CD4-positive, alpha-beta T cell treated with Interleukin-6 for 4 hours (primary cell): ENCODE measurements at places on chromosomes 2 and 18.

DNA sequence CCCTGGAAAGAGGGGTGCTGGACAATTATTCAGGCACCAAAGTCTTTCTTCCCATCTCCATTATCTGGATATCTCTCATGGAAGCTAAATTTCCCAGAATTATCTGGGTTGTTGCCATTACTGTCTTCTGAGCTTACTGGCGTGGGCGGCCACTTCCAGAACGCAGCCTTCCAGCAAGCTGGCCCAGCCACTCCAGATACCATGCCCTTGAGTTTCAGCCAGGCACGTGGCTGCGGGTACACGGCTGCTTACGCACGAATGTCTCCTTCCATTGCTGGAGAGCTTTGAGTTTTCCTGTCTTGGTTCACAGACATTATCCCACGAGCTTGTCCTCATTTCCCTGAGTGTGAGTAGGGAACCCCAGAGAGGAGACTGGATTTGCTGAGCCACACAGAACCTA lies 32.7 kb downstream of the CELF4 start:
- DNase-seq = no peak

- no peak for DNase-seq
These were observed 14.7 kb downstream of the CNTNAP5 start for GRCh38 chr2:124039762-124040291.

DNA sequence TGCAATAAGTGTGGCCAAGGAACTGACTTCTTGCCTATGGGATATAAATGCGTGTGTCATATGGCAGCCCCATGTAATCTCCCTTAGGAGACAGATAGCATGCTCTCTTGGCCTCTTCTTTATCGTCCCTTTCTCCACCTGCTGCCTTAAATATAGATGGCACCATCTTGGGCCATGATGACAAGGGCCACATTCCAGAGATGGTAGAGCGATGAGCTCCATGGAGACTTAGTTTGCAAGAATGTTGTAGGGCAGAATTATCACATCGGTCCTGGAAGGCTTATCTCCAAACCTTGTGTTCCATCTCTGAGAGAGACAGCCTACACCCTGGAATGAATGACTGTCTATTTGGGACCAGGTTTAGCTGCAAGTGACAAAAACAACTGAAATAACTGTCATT lies 536.7 kb downstream of the TNS1 start:
- no peak for DNase-seq

DNA sequence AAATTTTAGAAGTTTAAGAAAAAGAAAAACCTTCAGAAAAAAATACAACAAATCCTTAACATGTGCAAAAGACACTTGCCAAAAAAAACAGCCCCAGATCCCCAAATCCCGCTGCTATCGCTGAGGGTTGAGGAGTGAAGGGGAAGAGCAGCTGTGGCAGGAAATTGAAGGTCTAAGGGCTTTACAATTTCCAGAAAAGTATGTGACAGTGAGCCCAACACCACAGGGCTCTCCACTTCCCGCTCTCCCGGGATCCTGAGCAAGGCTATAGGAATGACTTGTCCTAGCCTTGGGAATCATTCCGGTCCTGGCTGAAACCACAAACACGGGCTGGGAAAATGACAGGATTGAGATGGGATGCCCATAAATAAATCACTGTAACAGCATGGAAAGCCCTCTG lies 191.4 kb downstream of the TMEM163 start:
- DNase-seq = no peak

DNA sequence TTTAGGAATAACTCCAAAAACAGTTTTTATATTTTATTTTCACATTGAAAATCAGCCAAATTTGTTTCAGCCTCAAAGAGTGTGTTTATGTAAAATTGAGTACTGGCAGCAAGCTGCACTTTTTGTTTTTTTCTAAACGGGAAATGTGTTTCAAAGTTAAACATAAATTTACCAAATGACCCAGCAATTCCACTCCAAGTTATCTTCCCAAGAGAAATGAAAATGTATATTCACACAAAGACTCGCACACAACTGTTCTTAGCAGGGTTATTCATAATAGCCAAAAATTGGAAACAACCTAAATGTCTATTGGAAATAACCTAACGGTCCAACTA lies 9.3 kb downstream of the ALPK2 start:
- no peak for DNase-seq

- peak; percentile 76 for DNase-seq
These were observed 14.9 kb upstream of the ITM2C start for GRCh38 chr2:230849633-230850357.

- no peak for DNase-seq
These were observed 622.5 kb downstream of the RNF144A start for GRCh38 chr2:7539760-7540159.

DNA sequence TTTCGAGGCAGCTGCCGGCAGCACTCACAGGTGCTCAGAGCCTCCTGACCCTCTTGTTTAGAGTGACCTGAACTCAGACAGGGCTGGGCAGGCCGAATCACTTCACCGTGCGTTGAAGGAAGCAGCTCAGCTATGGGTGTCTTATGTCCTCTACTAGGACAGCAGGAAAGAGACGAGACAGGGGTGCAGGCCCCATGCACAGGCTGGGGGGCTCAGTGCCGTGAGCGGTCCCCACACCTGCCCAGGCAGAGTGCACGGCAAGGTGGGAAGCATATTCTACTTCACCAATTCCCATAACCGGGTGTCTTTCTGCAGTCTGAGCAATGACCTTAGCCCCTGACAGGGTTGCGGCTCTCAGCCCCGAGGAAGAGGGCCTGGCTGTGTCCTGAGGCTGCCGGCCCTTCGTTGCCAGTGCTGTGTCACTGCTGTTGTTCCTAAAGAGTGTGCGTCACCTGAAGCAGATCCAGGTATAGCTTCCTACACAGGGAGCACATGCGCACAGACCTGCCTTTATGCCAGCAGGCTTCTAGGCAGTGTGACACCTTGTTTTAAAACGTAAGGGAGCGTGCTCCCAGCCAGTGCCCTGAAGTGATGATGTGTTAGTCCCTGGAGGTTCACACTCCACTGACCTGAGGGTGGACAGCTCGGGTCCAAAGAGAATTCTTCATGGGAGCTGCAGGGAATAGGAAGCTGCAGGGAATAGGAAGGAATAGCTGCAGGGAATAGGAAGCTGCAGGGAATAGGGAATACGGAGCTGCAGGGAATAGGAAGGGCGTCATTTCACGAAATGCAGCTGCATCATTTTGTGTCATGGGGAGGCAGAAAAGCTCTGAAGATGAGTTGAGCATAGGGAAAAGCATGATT lies 207.9 kb upstream of the SALL3 start:
- no peak for DNase-seq

- no peak for DNase-seq
These were observed 92.7 kb downstream of the ALPK2 start for GRCh38 chr18:58536202-58536516.

GRCh38 chr2:191190861-191191552 lies 40.2 kb upstream of the STAT4 start:
- DNase-seq = no peak

DNA sequence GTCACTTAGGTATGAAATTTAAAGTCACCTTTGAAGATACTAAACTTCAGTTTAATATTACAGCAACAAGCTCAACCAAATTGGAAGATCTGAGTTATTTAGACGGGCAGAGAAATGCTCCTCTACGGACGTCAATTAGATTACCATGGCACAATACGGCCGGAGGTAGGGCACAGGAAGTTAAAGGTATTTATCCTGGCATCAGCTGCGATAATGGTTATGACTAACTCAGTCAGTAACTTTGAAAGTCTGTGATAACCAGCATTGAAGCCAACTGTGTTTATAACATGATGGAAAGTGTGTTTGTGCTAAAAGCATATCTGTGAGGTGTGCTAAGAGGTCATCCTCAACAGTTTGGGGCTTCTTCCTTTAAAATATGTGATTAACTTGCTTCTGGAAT lies 117.3 kb downstream of the WDSUB1 start:
- no peak for DNase-seq

GRCh38 chr18:1017227-1018058 lies 112.8 kb downstream of the ADCYAP1 start:
- no peak for DNase-seq

GRCh38 chr18:23852236-23853045 lies 162.1 kb upstream of the TTC39C start:
- no peak for DNase-seq

DNA sequence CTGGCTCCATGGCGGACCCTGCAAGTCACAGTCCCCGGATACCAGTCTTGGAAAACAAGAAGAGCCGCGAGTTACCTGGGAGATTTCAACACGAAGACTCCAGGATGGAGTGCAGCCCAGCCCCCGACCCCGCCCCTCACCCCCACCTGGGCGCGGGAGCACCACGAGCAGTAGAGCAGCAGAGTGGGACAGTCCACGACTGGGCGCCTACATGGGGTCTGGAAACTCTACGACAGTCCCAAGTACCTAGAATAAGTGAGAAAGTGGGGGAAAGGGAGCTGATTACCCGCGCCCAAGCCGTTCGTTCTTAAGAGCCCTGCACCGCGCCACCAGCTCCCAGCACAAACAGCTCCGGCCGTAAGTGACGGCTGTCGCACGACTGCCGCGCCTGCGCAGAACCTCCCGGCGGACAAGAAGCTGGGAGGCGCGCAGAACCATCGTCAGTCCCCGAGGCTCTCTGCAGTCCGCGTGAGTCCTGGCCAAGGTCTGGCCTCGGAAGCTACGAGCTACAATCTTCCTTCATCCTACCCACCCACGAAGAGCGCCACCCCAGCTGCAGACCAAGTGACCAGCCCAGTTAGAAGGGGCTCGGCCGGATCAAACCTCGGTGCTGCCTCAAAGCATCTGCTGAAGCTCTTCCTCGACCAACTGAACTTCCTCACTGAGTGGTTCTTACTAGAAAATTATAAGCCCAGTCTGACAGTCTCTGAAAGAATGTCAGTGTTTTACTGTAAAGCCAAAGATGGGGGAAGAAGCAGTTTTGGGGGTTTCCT lies at the start of gene DPY30:
DPY30 (minus strand) TSS at position 359 of the 773 bp plus-strand sequence; CDS start at position 10, 349 bp downstream.
- peak; percentile 92 for DNase-seq

DNA sequence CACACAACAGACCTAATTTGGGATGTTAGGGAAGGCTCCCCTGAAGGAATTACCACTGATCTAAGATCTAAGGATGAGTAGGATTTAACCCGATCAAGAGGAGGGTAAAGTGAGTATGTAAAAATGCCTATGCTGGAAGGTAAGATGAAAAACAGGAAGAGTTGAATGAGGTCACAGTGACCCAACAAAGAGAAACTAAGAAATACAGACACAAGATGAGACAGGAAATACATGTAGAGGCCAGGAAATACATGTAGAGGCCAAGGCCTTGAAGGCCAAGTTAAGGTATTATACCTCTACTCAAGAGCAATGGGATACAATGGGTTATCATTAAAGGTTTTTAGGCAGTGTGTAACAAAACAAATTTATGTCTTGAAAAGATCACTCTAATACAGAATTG lies 131.6 kb upstream of the TANK start:
- DNase-seq = no peak

GRCh38 chr2:63663013-63663864 lies 74.5 kb downstream of the MDH1 start:
- DNase-seq = no peak

DNA sequence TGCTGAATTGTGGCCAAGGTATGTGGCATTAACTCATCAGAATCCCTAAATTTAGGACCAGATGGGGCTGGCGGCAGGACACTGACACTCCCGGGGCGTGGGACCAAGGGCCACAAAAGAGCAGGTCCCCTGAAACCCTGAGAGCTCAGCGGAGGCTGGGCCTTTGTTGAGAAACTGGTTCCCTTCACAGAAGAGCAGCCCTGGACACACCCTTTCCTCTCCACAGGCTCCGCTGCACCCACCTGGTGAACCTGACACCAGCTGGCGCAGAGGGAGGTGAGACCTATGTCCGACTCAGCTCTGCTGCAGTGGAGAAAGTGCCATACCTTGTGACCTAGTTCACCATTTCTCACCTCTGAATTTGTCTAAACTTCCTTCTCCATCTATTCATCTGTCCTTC lies 119.5 kb downstream of the RTP5 start:
- DNase-seq = no peak

DNA sequence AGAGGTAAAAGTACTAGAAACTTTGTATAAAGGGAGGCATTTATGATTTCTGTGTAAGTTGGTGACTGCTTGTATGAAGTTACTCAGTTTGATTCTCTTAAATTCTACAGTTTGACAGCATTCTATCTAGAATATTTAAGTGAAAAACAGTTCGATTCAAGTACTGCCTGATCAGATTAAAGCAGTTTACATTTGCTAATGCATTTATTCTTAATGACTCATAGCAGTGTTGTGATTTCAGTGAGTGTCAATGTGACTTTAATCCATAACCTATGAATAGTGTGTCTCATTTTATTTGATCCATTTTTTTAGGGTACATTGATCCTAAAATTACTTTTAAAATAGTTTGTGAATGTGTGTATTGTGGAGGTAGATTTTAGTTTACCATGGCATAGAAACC lies 35.7 kb downstream of the WDR43 start:
- DNase-seq = no peak

DNA sequence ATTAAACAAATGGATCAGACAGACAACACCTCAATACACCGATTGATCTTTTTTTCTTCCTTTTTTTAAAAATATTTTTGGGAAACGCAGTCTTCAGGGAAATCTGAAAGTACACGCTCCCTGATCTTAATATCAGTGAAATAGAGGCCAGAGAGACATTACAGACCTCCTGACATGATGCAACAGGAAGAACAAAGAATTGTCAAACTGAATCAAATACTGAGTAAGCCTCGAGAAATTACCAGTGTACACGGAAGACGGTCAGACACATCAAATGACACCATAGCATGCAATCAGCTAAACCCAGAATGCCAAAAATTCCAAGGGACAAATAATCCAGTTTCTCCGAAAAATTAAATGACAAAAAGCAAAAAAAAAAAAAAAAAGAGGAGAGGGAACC lies 80.2 kb upstream of the NFU1 start:
- no peak for DNase-seq

DNA sequence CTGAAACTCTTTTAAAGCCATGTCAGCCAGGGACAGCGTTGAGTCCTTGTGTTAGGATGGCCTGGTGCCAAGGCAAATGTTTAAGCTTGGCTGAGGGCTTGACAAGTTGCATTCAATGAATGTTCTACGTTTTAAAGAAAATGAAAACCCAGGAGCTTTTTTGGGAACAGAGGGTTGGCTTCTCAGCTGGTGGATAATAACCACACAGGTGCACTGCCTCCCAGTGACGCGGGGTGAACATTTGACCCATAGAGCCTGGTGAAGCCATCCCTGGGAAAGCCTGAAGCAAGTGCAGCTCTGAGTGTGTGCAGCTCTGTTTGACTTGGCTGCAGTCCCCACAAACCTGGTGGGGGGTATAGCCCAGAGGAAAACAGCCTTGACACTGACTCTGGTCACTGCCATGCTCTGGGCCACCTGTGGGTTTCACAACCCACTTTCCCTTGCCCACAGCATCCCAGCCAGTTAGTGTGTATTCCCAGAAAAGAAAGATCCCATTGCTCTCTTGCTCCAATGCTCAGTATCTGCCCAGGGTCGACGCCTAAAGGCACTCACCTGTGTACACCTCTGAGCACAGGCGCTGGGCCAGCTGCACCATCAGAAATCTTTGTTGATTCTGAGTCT lies 874.9 kb downstream of the RNF144A start:
- DNase-seq = no peak

DNA sequence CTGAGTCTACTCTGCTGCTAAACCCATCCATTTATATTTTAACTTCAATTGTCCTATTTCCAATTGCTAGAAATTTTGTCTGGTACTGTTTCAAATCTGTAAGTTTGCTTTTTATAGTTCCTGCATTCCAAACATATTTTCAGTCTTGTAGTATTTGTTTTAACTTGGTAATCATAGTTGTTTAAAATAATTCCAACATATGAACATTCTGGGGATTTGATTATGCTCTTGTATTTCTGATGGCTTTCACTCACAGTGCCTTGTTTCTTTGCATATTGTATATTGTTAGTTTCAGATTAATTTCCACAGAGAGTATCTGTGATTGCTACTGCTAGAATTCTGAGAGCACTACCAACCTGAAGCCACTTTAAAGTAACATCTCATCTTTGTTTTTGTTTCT lies 202.4 kb downstream of the ETAA1 start:
- DNase-seq = no peak
